Stimulated activated CD4-positive, alpha-beta T cell treated with anti-CD3 and anti-CD28 coated beads, TNF-alpha, amount 100 ng/mL, for 24 hours (primary cell): ENCODE measurements at places on chromosomes 6 and 20.

- no peak for DNase-seq
These were observed 88.3 kb upstream of the KCNQ5 start for GRCh38 chr6:72533606-72534005.

- DNase-seq, result no peak
These were observed 588.4 kb upstream of the BTBD3 start for GRCh38 chr20:11329271-11329670.

DNA sequence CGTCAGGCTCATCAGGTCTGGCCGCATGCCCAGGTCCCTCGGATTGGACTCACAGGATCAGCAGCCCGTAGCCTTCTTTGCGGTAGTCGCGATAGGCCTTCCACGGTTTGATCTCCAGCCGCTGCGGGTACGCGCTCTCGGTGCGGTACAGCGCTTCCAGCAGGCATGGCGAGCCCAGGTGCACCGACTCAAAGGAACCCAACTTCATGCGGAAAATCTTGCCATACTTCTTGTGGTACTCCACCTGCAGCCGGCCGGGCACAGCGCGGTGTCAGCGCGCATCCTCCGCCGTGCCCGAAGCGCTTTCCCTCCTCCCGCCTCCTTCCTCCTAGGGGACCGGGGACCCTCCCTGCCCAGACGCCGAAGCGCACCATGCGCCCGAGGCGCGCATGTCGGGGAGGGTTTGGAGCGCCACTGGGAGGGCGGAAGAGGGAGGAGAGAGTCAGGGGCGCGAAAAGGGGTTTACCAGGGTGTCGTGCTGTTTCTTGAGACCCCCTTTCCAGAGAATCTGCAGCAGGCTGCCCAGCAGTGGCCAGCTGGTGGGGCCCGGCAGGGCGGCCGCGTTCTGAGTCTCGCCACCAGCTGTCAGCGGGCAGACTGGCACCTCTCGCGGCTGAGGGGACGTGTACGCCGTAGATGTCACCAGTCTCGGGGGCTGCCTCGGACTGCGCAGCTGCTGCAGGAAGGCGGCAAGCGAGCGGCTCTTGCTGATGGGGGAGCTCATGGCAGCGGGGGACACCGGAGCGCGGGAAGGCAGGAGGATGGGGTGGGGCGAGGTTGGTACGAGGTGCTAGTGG lies 732 bp downstream of the CYP24A1 start:
- DNase-seq, result no peak

DNA sequence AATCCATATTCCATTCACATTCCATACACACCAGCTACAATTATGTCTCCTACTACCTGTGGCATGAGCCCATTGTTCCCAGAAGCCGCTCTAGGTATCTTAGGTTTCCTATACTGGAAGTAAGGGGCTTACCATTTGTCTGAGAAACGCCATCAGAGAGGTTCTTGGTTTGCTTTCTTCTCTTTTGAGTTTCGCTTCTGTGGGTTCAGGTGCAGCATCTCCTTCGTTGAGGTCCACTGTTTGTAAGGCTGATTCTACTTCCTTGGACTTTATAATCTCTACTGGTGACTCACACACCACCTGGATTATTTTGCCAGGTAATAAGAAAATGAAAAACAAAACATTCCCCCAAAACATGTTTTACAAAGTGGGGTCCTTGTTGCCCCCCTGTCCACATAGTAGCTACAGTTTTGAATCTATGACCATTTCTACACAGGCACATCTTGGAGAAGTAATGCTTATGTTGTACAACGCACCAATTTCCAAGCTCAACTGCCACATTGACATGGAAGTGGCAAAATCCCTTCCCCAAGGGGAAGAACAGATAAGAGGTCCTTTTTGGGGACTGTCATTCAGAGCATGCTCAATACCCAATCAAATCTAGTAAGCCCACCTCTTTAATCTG lies 103.5 kb downstream of the BCAS1 start:
- DNase-seq, result no peak

- no peak for DNase-seq
These were observed 274.2 kb upstream of the CDH4 start for GRCh38 chr20:60977901-60978300.

- no peak for DNase-seq
These were observed 394.5 kb upstream of the SLC35B3 start for GRCh38 chr6:8829796-8830195.

GRCh38 chr6:34072727-34073126 lies 73.2 kb downstream of the GRM4 start:
- no peak for DNase-seq

GRCh38 chr6:56668158-56668557 lies 25.5 kb upstream of the DST start:
- no peak for DNase-seq

GRCh38 chr20:21100578-21101452 lies 5.3 kb downstream of the LINC00237 start:
- no peak for DNase-seq

DNA sequence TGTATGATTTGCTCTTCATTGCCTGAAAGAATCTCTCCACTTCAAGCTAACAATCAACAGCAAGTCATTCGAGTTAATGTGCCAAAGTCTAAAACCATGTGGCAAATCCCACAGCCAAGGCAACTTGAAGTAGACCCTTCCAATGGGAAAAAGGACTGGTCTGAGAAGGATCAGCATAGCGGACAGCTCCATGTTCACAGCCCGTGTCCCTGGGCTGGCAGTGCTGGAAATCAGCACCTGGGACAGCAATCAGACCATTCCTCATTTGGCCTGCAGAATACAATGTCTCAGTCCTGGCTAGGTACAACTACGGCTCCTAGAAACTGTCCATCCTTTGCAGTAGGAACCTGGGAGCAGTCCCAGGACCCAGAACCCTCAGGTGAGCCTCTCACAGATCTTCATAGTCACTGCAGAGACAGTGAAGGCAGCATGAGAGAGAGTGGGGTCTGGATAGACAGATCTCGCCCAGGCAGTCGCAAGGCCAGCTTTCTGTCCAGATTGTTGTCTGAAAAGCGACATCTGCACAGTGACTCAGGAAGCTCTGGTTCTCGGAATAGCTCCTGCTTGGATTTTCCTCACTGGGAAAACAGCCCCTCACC lies 1.1 kb downstream of the GJA10 start:
- DNase-seq, result no peak

DNA sequence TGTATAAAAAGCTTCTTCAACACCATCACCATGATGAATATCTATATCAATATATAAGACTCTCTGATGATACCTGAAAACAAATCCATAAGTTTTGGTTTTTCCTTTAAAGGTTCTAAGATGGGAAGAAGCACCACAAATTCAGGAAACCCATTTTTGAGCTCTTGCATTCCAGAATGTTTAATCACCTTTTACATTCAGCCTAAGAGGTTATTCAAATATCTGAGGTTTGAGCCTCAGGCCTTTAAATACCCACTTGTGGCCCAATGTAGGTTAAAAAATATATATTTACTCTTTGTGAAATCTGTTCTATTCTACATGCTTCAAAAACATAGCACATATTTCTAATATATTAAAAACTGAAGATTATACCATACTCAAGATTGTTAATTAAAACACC lies 17.6 kb downstream of the HDAC2 start:
- DNase-seq, result no peak

DNA sequence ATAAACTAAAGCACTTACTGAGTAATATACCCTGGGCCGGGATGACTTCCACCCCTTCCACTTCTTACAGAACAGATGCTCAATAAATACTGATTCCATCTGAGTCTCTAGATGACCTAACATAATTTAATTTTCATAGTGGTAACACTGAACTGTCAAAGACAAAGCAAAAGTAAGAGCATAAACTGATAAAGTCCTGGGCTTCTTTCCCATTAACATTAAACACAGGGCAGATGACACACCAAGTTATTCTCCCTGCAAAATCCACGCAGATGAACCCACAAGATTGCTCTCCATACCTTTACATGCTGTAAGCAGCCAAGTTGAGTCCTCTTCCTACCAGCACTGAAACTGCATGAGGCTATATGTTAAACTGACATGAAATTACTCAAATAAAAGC lies 27.1 kb downstream of the AGPAT4 start:
- no peak for DNase-seq

- no peak for DNase-seq
These were observed 173.7 kb upstream of the ZNF217 start for GRCh38 chr20:53767206-53767930.

DNA sequence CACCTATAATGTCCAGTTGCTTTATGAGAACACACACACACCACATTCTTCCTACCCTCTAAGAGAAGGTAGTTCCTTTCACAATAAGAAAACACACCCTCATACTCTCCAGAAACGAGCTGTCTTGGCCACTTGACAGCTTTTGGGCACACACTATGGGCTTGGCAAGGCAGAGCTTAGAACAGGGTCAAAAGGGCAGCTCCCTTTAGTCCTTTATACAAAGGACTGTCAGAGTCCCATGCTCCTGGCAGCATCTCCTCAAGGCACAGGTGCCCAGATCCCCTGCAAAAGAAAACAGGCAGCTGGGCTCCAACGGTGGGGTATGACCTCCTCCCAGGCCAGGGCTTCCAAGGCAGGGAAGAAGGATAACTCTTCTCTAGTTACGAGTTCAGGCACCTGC lies 4.9 kb upstream of the LYRM2 start:
- DNase-seq, result no peak

- no peak for DNase-seq
These were observed 642 bp downstream of the EEF1A2 start for GRCh38 chr20:63497946-63498935.

GRCh38 chr20:47276251-47276650 lies 80.2 kb downstream of the ZMYND8 start:
- no peak for DNase-seq

DNA sequence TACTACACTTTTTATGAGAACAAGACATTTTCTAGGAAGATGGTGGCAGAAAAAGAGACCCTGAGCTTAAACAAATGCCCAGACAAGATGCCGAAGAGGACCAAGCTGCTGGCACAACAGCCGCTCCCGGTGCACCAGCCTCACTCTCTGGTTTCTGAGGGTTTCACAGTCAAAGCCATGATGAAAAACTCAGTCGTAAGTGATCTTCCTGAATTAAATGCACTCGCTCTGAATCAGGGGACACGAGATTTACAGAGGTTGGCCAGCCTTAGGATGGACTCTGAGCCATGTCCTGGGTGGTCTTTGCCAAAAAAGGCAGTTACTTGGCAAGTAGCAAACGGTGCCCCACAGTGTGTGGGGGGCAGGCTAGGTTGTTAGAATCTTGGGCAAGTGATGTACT lies 423 bp downstream of the PACRG start:
- DNase-seq, result no peak

- no peak for DNase-seq
These were observed 164.4 kb upstream of the AFDN start for GRCh38 chr6:167662075-167662880.

DNA sequence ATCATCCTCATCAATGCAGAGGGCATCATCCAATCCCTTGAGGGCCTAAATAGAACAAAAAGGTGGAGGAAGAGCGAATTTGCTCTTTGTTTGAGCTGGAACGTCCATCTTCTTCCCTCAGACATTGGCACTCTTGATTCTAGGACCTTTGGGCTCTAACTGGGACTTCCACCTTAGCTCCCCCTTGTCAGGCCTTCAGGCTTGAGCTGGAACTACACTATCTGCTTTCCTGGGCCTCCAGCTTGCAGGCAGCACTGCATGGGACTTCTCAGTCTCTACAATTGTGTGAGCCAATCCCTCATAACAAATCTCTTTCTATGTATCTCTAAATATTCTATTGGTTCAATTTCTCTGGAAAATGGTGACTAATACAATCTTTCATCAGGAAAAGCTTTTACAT lies 155.4 kb downstream of the MCHR2 start:
- DNase-seq, result no peak

DNA sequence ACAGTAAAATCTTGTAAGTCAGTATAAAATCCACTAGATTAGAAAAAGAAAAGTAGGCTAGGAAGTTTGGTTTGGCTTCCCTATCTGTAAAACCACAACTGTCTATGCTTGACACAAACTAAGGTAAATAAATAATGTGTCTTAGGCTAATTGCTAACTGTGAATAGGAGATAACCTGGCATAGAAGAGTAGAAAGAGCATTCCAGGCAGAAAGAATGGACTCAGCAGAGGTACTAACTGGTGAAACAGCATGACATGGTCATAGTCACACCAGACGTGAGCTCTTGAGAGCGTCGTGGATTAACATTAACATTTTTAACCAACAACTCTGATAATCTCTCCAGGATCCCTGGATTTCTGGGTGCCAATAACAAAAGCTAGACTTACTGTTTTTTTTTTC lies 8.7 kb upstream of the WTAP start:
- no peak for DNase-seq

DNA sequence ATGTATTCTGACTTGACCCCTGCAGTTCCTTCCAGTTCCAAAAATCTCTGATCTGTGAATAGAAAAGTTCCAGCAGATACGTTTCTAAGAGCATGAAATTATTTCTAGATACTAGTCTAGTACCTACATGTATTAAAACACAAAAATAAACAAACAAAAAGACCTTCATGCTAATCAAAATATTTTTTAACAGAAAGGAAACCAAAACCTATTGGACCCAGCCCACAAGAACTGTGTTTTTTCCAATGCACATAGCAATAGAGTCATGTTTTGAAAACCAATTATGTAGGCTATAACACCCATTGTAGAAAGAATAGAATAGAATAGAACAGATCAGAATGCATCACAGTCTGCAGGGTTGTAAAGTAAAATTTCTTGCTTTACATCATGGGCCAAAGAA lies 158.6 kb upstream of the TNFAIP3 start:
- DNase-seq, result no peak

- peak; percentile 35 for DNase-seq
These were observed 370.3 kb upstream of the JARID2 start for GRCh38 chr6:14875481-14876063.

GRCh38 chr6:4598384-4598995 lies 177.7 kb upstream of the CDYL start:
- no peak for DNase-seq

DNA sequence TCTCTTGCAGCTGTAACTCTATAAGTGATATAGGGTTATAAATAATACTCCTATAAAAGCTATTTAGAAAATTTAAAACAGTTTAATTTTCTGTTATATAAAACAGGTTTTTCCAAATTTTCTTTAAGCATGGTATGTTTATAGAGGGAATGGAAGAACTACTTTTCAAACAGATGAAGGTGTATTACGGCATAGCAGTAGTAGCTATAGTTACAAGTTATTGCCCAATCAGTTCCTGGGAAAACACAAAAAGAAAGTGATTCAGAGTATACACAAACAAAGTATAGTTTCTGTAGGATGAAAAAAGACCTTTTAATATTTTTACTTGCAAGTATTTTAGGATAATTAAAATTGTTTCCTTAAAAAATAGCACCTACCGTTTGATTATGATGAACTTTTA lies 9.8 kb downstream of the SLC17A5 start:
- DNase-seq, result no peak

GRCh38 chr6:115078555-115078954 lies 735.7 kb upstream of the HS3ST5 start:
- DNase-seq, result no peak

DNA sequence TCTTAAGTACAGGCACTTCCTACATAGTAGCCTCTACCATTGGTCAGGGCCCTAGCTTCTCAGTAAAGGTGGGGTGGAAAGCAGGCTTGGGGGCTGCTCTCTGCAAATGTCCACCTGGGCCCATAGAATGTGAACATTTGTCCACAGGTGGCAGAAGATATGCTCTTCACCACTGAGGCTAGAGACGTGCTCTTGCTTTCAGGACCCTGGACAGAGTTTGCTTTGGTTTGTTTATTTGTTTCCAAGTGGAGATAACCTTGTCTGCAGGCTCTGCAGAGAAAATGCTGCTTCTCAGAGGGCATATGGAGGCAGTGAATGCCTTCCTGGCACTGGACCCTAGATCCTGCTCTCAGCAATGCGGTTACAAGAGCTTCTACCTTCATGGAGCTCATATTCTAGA lies 129.0 kb downstream of the F13A1 start:
- DNase-seq, result no peak

- DNase-seq, result no peak
These were observed 9.9 kb downstream of the CCDC167 start for GRCh38 chr6:37489697-37490336.

- no peak for DNase-seq
These were observed 4.8 kb downstream of the ZBP1 start for GRCh38 chr20:57615445-57615811.
